ENCODE measurements at places on chromosomes 5 and 9.

DNA sequence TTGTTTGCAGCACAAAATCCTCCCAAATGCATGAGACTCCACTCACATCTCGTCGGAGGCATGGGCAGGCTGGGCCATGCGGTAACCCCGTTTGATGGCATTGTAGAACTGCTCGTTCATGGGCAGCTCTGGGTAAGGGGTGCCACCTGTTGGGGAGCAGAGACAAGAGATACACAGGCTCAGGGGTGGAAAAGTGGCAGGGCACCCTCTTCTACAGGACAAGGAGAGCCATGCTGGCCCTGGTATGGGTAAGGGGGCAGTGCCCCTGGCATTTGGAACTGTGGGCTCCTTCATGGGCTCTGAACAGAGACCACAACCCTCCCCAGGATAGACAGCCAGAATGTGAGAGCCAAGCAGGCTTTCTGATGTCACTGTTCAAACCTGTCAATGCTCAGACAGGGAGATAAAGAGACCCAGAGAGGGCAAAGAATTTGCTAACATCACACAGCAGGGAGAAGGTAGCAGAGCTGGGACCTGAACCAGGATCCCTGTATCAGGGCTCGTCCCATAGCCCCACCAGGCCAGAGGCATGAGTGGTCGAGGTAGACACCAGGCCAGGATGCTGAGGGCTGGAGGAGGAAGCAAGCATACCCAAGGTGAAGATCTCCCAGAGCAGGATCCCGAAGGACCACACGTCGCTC is 33.2 kb upstream of the CSF1R start:
- DNase-seq: no peak

DNA sequence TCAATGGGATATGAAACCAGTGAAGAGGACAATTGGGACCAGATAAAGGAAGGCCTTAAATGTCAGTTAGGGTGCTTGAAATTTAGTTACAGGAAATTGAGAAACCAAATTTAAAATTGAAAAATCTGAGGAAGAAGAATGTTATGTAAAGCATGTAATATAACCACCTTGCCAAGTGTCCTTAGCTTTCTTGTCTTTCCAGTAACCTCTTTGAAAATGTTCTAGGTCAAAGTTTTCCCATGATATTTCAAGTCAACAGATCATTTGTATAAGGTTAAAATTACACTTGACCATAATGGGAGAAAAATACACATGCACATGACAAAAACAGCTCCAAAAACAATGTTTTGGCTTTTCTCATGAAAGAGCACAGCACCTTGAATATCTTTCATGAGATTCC is 21.1 kb downstream of the LOX start:
- DNase-seq: no peak

GRCh38 chr5:93621327-93621798 is 38.3 kb downstream of the NR2F1 start:
- no peak for DNase-seq

DNA sequence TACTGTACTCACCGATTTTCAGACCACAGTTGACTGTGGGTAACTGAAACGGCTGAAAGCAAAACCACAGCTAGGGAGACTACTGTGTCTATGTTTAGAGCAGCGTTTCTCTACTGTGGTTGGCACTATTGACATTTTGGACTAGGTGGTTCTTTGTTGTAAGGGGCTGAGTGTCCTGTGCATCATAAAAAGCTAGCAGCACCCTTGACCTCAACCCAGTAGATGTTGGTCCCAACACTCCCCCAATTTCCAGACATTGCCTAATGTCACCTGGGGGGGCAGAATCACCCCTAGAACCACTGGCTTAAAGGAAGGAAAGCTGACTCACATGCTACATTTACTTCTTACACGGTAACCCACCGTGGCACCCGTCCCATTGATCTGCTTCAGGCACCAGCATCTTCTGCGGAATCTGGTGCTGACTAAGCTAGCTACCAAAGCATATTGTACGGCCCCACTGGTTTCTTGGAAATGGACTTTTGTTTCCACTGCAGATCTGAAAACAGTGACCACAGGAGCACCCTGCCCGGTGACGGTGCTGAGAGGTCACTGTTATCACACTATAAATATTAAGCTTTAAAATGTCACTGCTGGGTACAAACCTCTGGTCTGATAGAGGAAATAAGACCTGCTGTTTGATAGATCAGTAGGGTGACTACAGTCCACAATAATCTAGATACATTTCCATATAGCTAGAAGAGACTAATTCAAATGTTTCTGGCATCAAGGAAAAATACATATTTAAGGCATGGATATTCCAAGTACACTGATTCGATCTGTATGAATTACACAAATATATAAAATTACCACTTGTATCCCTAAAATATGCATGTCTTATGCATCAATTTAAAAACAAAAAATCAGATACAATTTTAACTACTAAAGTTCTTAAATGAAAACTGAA is 151.4 kb downstream of the HSD17B3 start:
- peak; percentile 23 for DNase-seq

Data from stimulated activated CD8-positive, alpha-beta memory T cell treated with anti-CD3 and anti-CD28 coated beads, Interleukin-15, amount 100 ng/mL, for 1 hour (primary cell).